Activated CD4-positive, alpha-beta memory T cell treated with anti-CD3 and anti-CD28 coated beads, Interleukin-2, amount 10 ng/mL, durations not matched to agents 7 days and 5 days (primary cell): ENCODE measurements at places on chromosomes 6 and 20. TPM values are rescaled to one million over a fixed set of nuclear protein-coding genes. Genes with fewer than 3 reads are reported as not detected.

The C6orf58 gene
- not detected for total RNA-seq

The LINC00237 gene
- not detected for total RNA-seq

The GPR63 gene
- 3.5 TPM for total RNA-seq

DNA sequence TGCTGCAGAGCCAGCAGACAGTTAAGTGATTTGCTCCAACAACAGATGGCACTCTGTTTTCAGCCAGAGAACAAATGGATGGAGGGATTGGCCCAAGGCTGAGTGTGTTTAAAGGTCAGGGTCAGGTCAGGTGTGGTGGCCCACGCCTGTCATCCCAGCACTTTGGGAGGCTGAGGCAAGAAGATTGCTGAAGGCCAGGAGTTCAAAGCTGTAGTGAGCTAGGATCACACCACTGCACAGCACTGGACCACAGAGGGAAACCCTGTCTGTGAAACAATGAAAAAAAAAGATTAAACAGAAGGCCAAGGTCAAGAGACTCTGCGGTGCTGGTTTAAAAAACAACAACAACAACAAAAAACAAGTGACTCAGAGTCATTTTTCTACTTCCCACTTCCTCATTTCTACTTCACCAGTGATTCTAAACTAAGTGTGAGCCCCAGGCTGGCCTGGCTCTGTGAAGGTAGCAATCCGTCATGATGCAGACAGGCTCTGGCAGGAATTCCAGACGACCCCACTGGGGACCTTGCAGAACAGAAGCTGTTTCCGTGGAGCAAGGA lies 42.5 kb upstream of the ARMC2 start:
- no peak for DNase-seq

GRCh38 chr6:83403191-83403590 lies 27.7 kb downstream of the ME1 start:
- DNase-seq = no peak

GRCh38 chr6:6058054-6058444 lies 51.3 kb upstream of the NRN1 start:
- no peak for DNase-seq

GRCh38 chr20:8254911-8255582 lies 123.0 kb downstream of the PLCB1 start:
- no peak for DNase-seq

GRCh38 chr6:103672169-103672568 lies 1187.5 kb downstream of the HACE1 start:
- DNase-seq = no peak

DNA sequence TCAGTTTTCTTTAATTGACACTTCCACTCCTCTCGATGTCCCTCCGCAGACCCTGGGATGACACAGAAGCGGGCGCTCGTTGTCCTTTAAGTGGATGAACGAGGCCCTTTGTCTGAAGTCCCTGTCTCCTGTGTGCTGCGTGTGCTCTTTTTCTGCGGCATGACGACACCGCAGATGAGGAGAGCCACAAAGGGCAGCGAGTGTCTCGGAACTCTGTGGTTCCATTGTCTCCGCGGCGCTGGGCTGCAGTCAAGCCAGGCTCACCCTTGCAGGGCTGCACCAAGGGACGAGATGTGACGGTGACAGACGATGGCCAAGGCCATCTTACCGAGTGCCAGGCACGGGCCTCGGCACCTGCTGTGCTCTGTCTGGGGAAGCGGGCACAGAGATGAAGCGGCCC lies 10.6 kb downstream of the PRR18 start:
- no peak for DNase-seq

GRCh38 chr6:15493437-15494168 lies 169.2 kb downstream of the DTNBP1 start:
- DNase-seq = no peak

DNA sequence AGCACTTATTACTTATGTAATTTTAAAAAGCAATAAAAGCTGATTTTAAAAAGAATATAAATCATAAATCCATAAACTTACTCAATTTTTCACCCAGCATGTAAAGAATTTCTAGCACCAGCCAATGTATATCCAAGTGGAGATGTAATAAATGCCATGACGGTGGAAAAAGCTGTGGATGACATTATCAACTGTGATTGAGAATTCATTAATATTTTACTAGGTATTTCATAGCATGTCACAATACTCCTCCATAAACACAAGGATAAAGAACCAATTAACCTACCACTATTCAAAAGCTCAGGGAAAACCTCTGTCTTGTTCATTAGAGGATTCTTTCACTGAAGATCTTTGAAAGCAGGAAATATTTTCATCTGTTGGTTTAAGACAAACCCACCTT lies 13.2 kb downstream of the MMS22L start:
- DNase-seq = no peak
